ENCODE measurements at places on chromosomes 16 and 17.

GRCh38 chr17:56948491-56948890, 12.4 kb downstream of the COIL start:
- no peak for DNase-seq

DNA sequence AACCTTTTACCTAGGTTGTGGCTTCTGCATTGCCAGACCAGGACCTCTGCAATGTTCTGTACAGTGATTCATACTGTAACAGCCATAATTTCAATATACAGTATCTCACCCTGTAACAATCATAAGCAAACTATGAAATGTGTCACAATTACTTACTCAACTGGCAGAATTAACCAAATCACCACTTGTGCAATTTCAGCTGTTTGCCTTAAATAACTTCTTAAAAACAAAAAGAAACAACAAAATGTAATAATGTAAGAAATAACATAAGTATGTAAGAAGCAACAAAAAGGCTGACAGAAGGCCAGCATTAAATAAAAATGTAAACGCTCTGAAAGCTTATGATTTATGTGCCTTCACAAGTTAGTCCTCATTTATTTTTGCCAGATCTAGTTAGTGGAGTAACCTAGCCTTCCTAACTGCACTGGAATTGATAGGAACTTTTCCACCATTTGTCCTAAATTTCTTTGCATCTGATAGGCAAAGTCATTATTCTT, 96.9 kb downstream of the SKAP1 start:
- DNase-seq, result no peak

GRCh38 chr16:21163576-21163975, 5.1 kb downstream of the LDAF1 start:
- DNase-seq, result no peak

DNA sequence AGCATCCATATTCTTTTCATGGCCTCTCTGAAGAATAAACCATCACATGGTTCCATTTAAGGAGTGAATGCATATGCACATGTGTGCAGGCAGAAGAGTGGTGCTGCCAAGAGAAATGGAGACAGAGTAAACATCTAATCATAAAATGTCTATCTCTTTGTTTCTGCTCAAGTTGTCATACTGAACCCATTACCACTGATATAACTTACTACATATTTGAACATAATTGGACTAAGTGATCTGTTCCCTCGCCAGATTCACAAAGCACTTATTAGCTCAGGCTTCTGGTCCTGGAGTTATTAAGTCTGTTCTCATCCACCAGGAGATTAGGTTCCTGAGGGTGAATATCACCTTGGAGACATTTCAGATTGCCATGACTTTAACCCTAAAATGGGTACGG, 72.3 kb upstream of the XYLT1 start:
- DNase-seq, result no peak

DNA sequence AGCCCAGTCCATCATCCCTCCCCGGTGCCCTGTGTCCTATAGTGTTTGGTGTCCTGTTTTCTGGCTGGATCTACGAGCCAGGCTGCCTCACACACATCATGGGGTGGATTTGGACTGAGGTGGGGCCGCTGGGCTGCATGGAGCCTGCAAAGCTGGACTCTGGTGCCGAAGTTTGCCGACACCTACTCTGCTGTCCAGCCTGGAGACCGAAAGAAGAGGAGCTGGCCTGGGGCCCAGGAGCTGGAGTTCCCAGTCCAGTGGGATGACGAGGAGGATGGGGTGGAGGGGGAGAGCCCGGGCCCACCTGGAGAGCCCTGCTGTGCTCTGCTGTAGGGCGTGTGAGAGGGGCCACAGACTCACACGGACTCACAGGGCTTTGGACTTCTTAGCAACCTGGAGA, 40.3 kb upstream of the ENPP7 start:
- DNase-seq, result no peak

DNA sequence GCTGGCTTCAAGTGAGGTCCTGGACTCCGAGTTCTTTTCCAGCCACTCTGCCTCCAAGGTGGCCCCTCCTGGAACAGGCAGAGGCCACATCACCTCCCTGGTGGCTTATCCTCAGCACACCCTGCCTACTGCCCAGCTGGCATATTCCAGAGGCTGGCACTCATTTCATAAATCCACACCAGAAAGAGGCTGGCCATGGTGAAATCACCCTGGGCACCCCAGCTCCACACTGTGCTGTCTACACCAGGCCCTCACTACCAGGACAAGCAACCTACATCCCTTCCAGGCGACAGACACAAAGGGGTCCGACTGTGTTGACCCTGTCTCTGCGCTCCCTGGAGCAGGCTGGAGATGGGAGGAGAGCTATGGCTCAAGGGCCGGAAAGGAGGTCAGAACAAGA, 100.2 kb downstream of the C16orf78 start:
- no peak for DNase-seq

- DNase-seq, result no peak
These were observed 6.9 kb downstream of the HERPUD1 start for GRCh38 chr16:56938664-56939513.

DNA sequence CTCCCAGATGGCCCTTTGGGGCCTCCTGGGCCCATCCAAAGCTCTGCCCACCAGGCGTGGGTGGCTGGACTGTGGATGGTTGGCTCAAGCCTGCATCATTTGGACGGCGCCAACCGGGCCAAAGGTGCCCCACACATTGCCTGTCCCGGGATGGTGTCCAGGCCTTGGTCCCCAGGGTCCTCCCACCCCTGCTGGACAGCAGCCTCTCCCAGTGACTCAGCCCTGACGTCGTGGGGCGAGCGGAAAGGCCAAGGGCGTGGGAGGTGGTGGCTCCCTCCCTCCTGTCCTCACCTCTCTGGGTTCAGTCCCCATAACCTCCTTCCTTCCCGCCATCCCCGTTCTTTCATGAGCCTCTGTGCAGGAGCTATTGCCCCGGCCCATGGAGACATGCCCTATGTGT, 42.1 kb upstream of the DLX4 start:
- DNase-seq, result no peak

GRCh38 chr17:68290955-68291835, at the start of the genes ARSG and SLC16A6:
Gene ARSG (plus strand): TSS chr17:68291495. CDS start chr17:68307494, 15,999 bp downstream.
Gene SLC16A6 (minus strand): TSS chr17:68291127. CDS start chr17:68278320, 12,807 bp downstream.
- DNase-seq, result peak; percentile 54

- no peak for DNase-seq
These were observed 1047.9 kb upstream of the RBFOX1 start for GRCh38 chr16:6284731-6285130.

GRCh38 chr17:1732241-1732832, 7.8 kb downstream of the WDR81 start:
- DNase-seq, result no peak

- DNase-seq, result no peak
These were observed 22.1 kb downstream of the MRC2 start for GRCh38 chr17:62649570-62649969.

DNA sequence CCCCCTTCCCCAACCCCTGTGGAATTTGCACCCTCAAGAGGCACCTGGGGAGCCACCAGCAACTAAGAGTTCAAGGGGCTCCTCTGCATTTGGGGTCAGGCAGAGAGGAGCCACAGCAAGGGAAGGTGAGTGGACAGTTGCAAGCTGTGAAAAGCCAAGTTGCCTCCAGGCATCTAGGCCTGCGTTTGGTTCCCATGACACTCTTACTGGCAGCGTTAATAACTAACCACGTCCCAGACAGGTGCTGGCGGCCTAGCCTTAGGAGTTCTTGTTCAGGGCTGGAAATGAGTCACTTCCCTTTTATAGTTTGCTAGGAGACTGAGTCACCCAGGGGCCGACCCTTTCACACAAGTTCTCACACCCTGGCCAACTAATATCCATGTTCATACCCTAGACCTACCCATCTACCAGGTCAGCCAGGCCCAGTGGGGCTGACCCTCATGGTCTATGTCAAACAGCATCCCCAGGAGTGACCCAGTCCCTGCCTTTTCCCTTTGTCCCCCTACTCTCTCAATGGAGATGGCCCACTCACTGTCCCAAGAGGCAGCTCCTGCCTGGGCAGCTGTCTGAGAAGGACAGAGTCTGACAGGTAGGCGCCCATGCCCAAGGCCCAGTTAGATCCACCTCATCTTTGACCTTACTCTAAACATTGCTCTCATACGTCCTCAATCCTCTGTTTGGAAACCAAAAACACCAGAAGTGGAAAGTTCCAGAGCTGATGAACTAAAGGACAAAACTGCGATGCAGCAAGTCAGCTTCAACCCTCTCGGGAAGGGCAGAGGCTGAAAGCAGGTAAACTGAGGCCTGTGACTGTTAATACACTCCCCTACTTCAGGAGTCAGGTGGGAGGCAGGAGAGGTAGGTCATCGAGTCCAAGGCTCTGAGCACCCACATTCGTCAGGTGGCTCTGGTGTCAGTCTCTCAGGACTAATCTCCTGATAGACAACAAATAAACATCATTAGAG, 300.6 kb downstream of the SOX9 start:
- DNase-seq, result peak; percentile 22

DNA sequence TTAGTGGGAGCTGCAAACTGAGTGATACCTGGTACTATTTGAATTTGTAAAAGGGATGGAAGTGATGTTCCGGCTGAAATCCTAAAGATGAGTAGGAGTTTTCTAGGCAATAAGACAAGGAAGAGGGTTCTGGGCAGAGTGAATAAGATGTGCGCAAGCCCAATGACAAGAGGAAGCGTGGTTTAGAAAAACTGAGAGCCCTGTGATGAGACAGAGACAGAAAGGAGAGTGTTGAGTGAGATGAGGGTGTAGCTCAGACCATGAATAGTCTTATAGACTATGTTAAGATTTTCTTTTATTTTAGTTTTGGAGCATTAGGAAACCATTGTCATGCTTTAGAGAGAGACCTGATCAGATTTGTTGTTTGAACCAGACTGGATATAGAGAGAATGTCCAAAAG, 50.2 kb downstream of the COX10 start:
- no peak for DNase-seq

- DNase-seq, result no peak
These were observed 209.3 kb downstream of the CHD9NB start for GRCh38 chr16:52843381-52843780.

- DNase-seq, result no peak
These were observed 24.2 kb downstream of the C1QTNF1 start for GRCh38 chr17:79047923-79048825.

DNA sequence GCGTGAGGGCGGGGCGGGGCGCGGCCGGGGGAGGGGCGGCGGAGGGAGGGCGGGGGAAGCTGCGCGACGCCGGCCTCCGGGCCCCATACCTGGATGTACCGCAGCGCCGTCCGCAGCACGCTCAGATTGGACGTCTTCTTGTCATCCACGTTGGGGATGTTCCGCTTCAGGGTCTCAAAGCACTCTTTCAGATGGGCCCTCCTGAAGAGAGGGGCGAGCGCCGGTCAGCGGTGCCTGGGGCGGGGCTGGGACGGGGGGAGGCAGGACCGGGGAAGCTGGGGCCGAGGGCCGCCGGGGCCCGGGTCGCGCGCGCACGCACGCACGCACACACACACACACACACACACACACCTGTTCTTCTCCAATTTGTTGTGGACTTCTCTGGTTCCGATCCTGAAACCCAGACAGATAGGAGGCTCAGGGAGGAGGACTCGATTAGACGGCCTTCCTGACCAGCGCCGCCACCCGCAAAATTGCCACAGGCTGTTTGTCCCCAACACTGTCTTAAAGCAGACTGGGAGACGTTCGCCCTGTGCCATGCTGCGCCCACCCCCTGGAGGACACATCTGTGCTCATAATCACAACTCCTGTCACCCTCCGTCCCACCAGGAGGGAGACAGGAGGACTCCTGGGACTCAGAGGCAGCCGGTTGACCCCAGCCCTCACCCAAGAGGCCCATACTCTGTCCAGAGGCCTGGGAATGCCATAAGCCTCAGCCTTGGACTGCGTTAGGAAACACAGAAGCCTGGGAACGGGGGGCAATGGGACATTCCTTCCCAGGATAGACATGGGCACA, 6.7 kb downstream of the MNT start:
- no peak for DNase-seq

DNA sequence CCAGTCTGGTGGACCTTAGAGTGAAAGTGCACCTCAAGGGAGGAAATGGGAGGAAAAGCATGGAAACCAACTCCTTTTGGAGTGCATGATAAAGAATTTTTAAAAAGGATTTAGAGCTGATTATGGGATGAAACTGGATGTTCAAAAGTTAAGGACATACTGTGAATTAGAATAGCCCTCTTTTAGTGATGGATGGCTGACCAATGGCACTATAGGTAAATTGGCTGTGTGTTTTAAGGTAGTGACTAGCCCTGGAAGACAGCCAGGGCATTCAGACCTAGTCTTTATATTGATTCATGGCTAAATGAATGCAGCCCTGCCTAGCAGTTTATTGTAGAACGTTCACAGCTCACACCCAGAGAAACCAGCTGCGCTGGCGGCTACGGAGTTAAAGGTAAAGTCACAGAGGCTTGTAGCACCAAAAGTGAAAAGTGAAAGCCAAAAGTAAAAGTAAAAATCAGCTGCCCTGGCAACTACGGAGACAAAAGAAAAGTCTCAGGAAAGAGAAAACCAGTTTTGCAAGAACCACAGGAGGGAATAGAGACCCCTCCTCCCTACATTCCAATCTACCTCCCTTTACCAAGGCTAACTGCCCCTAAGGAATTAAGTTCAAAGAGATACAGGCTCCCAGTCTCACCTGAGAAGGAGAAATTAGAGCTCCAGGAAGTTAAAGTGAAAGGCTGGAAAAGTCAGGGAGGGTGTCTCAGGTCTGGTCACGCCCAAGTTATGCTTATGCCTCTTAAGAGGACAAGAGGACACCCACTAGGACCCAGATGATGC, 21.8 kb downstream of the ACSM1 start:
- no peak for DNase-seq

DNA sequence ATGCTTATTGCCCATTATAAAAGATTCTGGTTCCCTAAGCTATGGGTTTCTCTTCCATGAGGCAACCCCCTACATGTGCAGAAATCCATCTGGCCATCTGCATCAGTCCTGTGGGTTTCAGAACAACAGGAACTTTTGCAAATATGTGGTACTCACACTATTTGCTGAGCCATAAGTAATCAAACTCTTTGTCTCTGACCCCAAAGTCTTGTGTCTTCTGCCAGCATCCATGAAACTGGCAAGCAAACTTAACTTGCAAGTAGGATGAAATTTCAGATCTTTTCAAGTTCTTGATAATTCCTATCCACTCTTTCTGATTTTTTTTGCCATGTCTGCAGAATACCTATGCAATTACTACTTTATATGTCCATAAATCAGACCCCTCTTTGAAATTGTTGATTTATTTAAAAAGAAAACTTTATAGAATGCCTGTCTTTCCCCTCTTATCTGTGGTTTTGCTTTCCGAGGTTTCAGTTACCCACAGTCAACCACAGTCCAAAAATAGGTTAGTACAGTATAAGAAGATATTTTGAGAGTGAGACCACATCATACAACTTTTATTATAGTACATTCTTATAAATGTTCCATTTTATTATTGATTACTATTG, 158.4 kb upstream of the IRX3 start:
- DNase-seq, result no peak

- no peak for DNase-seq
These were observed 21.1 kb upstream of the KCNG4 start for GRCh38 chr16:84260766-84261554.

DNA sequence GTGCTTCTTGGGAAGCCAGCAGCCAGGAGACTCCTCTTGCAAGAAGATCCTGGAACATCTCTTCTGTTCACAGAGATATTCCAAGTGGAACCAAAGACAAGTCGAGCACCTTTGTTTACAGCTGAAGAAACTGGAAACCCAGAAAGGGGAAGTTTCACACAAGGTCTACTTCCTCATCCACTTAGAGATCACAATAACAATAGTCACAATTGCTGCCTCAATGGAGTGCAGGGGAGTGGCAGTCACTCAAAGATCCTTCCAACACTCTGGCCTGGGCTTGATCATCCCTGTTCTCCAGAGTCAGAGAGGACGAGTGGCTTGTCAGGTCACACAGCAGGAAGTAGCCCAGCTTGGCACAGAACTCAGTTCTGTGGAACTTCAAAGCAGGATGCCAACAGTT, 46.9 kb upstream of the SIAH1 start:
- no peak for DNase-seq
